ENCODE measurements at places on chromosomes 3 and 15.

- DNase-seq = no peak
Measured at GRCh38 chr3:194045289-194045688, 90.7 kb upstream of the HES1 start.

DNA sequence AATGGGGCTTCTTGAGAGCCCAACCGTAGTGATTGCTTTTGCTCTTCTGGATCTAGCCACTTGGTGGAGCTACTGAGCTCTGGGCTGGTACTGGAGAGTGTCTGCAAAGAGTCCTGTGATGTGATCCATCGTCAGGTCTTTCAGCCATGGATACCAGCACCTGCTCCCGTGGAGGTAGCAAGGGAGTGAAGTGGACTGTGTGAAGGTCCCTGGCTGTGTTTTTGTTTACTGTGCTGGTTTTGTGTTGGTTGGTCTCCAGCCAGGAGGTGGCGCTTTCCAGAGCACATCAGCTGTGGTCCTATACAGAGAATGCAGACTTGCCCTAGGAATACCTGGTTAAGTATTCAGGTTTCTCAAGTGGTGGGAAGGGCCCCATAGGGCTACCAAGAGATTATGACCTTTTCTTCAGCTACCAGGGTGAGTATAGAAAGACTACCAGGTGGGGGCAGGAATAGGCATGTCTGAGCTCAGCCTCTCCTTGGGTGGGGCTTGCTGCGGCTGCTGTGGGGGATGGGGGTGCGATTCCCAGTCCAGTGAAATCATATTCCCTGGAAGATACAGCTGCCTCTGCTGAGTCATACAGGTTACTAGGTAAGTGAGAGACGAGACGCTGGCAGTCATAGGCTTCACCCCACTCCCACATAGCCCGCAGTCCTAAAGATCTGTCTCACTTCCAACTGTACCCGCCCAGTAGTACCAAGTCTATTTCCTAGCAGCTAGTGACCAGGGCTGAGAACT, 733.7 kb downstream of the ZNF385D start:
- no peak for DNase-seq

GRCh38 chr3:64242435-64242834, 17.2 kb upstream of the PRICKLE2 start:
- DNase-seq = no peak

GRCh38 chr3:186400662-186401061, 38.6 kb upstream of the DGKG start:
- DNase-seq = peak; percentile 33

DNA sequence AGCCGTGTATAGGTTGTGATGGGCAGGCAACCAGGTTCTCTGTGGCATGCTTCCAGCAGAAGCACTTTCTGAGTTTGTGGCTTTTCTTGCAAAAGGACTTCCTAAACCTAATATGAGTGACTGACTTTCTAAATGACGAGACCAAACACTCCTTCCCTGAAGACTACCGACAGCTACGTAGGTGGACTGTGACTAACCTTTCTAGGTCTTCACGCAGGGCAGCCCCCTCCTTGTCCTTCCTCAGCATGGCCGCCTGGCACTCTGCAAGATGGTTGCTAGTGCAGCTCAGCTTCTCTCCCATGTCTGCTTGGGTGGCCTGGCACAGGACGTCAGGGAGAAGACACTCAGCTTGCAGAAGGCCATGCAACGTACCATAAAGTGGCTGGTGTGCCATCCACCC, 20.9 kb downstream of the CXCR6 start:
- DNase-seq = no peak

GRCh38 chr3:190384309-190384756, 3.6 kb upstream of the CLDN16 start:
- DNase-seq = peak; percentile 12

DNA sequence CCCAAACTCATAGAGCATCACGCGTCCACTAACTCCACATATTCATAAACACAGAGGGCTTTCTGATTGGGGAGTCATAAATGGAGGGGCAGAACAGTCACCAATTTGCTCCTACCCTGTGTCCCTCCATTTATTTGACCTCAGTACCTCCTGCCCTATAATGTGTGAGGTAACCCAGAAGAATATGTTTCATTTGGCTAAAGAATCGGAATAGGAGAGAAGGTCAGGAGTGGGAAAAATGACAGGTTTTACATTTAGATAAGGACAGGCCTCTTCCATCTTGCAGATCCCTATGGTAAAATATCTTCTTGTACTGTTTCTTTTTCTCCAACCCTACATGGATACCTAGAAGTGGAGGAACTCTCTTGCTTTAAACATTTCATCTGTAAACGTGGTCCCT, 578.0 kb downstream of the TUSC7 start:
- no peak for DNase-seq

DNA sequence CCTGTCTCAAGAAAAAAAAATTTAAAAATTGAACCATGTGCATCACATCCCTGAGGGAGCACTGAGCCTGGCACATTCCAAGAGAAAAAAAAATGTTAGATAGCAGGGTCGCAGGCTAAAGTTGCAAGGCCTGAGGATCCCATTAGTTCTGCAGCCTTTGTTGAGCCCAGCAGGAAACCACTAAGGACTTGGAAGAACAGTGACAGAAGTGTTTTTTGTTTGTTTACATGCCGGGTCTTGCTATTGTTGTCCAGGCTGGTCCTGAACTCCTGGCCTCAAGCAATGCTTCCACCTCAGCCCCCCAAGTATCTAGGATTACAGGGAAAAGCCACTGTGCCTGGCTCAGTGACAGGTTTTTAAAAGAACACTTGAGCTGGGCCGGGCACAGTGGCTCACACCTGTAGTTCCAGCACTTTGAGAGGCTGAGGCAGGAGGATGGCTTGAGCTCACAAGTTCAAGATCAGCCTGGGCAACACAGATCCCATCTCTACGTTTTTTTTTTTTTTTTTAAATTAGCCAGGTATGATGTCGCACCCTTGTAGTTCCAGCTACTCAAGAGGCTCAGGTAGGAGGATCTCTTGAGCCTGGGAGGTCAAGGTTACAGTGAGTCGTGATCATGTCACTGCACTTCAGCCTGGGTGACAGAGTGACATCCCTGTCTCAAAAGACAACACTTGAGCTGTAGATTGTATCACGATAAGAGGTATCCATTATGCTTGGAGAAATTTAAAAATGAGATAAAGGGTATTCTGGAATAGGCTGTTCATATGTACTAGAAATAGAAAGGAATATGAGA, 15.2 kb downstream of the CHAC1 start:
- no peak for DNase-seq

DNA sequence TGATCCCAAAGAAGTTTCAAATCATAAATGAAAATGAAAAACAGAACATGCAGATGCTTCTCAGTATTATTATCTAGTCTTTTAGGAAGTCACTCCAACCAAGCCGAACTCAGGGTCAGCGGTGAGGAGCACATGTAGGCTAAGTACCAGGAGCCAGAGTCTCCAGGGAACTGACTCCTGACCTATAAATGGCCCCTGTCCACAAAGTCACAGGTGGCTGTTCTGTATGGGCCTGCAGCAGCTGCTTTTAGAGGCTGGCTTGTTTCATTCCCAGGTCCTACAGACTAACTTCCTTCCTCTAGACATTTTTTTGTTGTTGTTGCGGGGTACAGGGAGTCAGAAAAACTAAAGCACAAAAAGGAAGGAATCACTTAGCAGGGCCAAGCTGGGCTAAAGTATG, 54.6 kb downstream of the DAPK2 start:
- DNase-seq = no peak

DNA sequence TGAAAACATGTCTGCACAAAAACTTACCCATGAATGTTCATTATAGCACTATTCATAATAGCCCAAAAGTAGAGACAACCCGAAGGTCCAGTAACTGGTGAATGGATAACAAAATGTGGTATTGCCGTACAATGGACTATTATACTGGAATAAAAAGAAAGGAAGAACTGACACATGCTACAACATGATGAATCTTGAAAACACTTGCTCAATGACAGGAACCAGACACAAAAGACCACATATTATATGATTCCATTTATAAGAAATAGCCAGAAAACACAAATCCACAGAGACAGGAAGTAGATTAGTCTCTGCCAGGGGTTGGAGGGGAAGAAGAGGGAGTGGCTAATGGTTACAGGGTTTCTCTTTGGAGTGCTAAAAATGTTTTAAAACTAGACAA, 18.3 kb downstream of the SHC4 start:
- no peak for DNase-seq

DNA sequence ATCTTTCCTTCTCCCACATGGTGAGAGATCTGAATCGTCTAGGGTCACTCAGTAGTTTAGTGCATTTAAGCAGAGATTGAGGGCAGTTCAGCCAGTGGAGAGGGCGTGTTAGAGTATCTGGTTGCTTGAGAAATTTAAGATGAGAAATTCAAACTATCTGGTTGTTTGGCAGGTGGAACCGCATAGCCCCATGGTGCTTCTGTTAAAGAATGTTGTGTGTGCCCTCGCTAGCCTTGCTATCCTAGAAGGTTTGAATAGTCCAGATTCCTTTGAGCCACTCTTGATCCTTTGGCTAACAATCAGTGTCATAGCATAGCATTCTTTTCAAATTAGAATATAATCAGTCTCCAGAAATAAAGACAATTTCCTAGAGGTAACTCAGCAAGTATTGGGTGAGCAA, 32.1 kb downstream of the ABHD17C start:
- no peak for DNase-seq

GRCh38 chr15:93965304-93965908, 266.0 kb upstream of the MCTP2 start:
- DNase-seq = no peak

GRCh38 chr3:184773283-184774186, 38.4 kb upstream of the VPS8 start:
- DNase-seq = peak; percentile 40

GRCh38 chr3:45567730-45568172, 26.8 kb upstream of the LIMD1 start:
- DNase-seq = no peak

DNA sequence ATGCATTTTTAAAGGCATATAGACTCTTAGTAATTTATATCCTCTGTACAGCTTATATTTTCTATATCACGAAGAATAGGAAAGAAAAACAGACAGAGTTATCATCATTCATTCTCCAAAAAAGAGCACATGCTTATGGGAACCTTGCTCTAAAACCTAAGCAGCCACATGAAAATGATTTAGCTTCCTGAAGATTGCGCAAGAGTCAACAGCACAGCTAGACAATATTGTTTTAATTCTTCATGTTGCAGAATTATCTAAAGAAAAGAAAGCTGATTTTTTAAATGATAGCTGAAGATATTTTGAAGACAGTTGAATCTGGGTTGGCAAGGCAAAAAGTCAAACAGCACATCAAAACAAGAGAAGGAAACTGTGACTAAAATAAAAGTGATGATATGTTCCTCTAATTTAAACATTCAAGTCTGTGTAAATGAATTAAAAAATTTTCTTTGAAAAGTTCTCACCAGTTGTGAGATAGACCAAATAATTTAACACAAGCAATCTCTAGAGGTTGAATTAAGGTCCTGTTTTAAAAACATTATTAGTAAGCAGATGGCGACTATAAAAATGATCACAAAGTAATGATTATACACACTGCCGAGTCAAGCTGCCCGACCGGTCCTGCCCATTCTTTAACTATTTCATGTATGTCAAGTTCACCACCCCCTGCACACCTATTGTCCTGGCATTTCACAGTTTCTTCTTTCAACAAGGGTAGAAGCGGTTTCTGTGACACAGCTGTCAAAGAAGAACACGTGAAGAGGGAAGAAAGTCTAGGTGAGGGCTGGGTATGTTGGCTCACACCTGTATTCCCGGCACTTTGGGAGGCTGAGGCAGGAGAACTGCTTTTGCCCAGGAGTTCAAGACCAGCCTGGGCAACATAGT, 74.2 kb upstream of the BHLHE40 start:
- peak; percentile 20 for DNase-seq

DNA sequence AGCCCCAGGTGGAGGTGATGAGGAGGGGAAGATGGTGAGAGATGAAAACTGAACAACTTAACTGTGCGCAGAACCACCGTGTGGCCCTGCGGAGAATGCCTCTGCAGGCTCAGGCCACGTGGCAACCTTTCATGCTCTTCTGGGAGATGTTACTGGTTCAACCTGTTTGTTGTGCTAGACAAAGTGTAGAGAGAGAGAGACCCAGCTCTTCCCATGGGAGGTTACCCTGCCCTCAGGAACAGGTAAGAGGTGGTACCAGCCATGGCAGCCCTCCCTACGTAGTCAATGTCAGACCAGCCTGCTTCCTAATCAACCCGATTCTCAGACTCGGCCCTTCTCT, 37.0 kb upstream of the HACD2 start:
- no peak for DNase-seq

GRCh38 chr3:35665390-35666055, 26.2 kb downstream of the ARPP21 start:
- DNase-seq = no peak

- DNase-seq = no peak
Measured at GRCh38 chr3:78096488-78097255, 1056.8 kb downstream of the ROBO2 start.

DNA sequence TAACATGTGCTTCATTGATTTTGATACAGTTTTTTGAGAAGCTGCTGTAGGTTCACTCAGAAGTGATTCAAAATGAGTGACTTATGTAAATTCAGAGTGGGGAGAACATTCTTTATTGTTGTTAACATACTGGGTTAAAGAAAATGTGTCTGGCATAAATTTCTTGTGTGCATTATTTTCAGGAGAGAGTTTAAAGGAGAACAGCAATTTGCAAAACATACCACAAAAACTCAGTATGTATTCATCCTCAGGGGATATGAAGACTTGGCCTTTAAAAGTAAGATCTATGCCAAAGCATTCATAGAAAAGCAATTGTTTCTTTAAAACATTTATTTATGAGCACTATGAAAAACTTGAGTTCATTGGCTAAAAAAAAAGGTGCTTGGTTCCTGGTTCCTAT, 1089.8 kb downstream of the ROBO2 start:
- DNase-seq = no peak

DNA sequence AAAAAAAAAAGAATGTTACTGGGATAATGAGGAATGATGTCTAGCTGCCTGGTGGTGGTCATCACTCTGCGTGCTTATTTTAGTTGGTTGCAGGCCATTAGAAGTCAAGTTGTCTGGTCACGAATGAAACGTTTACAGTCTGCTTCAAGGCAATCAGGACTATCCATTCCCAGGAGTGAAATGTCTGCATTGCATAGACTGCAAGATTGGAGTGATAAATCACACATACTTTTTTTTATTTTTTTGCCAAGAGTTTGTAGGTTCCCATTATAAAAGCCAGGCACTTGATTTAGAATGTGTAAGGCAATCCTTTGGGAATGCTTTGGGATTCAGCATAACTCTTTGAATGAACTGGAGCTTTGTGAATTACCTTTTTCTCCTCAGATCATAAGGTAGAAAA, 132.3 kb downstream of the STAC start:
- no peak for DNase-seq

GRCh38 chr3:38853011-38853410, 37.0 kb upstream of the SCN10A start:
- DNase-seq = no peak

- peak; percentile 85 for DNase-seq
Measured at GRCh38 chr3:115239717-115240116, 92.6 kb upstream of the ZBTB20 start.

GRCh38 chr15:25251700-25252390, 187.0 kb downstream of the UBE3A start:
- DNase-seq = no peak

GRCh38 chr3:142035308-142035922, 113.9 kb downstream of the TFDP2 start:
- no peak for DNase-seq

Data from AG08395 (cell line).